ENCODE measurements at places on chromosomes 4 and X. TPM values are rescaled to one million over a fixed set of nuclear protein-coding genes. Genes with fewer than 3 reads are reported as not detected.
A peak's percentile ranks its signal among the peaks of the same experiment; 100 is the strongest.

DNA sequence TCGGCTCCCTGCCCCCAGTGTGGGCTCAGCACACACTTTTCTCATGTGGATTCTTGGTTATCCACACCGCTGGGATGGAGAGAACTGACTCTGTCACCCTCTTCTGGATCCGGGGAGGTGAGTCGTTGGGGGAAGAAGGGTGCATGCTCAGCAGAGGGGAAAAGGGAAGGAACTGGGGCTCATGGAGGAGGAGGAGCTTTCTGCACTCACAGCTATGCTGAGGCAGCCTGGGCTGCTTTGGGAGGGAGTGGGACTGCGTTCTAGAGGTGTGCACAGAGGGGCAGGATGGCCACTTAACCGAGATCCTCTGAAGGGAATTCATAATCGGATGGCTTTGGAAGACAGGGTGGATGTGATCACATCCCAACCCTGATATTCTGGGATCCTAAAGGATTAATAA is 51.6 kb downstream of the RTL5 start:
- no peaks in the 10 kb centered on the region for H3K36me3 ChIP-seq
- H3K4me3 ChIP-seq: no peak overlapping the region
- no peaks in the 10 kb centered on the region for H3K4me1 ChIP-seq
- H3K27ac ChIP-seq: peak overlapping the region; percentile 58
- DNase-seq: no peak

The ING2 gene
- polyA plus RNA-seq: 27.6 TPM

GRCh38 chrX:10158279-10159144 is 1.7 kb downstream of the CLCN4 start:
- DNase-seq: no peak
- peak overlapping the region; percentile 11 for H3K4me3 ChIP-seq
- H3K36me3 ChIP-seq: no peaks in the 10 kb centered on the region

The SAP30 gene
- polyA plus RNA-seq: 9.0 TPM

GRCh38 chr4:11487868-11488544 is 59.3 kb upstream of the HS3ST1 start:
- no peaks in the 10 kb centered on the region for H3K4me1 ChIP-seq
- no peak overlapping the region for H3K27ac ChIP-seq
- no peak for DNase-seq
- H3K36me3 ChIP-seq: no peaks in the 10 kb centered on the region
- no peak overlapping the region for H3K4me3 ChIP-seq
- H3K27me3 ChIP-seq: no peaks in the 10 kb centered on the region

GRCh38 chrX:49230500-49231232 is 2.5 kb downstream of the CACNA1F start:
- H3K36me3 ChIP-seq: no peaks in the 10 kb centered on the region
- H3K4me3 ChIP-seq: no peak overlapping the region
- peak overlapping the region; percentile 7 for H3K27ac ChIP-seq

- H3K27ac ChIP-seq: no peak overlapping the region
- no peaks in the 10 kb centered on the region for H3K36me3 ChIP-seq
- no peak for DNase-seq
- H3K27me3 ChIP-seq: no peaks in the 10 kb centered on the region
- H3K4me1 ChIP-seq: no peaks in the 10 kb centered on the region
Measured at GRCh38 chr4:167452922-167453430, 218.7 kb upstream of the SPOCK3 start.

The LNX1 gene
- polyA plus RNA-seq: 7.9 TPM

DNA sequence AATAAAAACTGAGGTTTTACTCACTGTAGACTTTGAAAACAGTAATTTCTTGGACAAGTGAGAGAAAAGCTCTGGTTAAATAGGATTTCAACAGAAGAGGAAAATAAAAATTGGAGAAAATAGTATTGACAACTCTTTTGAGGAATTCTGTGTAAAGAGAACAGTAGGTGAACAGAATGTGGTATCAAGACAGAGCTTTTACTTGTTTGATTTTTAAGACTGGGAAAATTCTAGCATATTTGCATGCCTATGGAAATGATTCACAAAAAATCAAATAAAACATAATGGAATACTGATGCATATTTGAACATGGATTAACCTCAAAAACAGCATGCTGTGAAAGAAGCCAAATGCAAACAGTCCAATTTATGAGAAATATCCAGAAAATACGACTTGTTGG is 504.6 kb downstream of the KCTD8 start:
- DNase-seq: no peak
- no peaks in the 10 kb centered on the region for H3K36me3 ChIP-seq
- H3K27ac ChIP-seq: no peak overlapping the region
- no peaks in the 10 kb centered on the region for H3K4me1 ChIP-seq

DNA sequence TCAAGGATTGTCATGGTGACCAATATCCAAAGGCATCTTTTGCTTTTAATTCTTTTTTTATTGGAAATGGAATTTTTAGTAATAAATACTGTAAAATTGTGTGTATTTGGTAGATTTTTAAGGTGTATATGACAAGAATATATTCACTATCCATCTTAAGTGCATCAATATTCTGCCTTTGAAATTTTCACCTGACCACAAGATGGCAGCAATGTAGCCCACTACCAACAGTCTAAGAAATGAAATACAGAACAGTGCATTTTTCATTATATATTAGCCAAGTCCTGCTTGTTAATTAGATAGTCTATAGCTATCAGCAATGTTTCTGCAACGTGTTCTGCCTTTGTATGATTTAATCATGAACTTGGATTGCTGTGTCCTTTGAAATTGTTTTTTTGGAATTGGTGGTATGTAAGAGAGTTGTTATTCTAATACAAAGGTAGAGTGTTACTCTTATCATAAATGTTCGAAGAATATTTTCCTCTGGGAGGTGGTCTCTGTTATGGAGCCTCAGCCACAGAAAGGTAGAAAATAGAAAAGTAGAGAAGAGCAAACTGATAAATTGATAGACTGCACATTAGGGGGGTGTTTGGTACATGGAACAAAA is 38.2 kb downstream of the HPGDS start:
- no peaks in the 10 kb centered on the region for H3K4me1 ChIP-seq
- H3K27ac ChIP-seq: no peak overlapping the region
- H3K4me3 ChIP-seq: no peak overlapping the region
- no peaks in the 10 kb centered on the region for H3K27me3 ChIP-seq
- H3K36me3 ChIP-seq: no peaks in the 10 kb centered on the region

All from sigmoid colon (tissue), 7 donors.